ENCODE measurements at places on chromosomes 2 and 18.

- DNase-seq, result no peak
These were observed 80.4 kb downstream of the MYOM1 start for GRCh38 chr18:3139406-3139805.

GRCh38 chr18:8627107-8627472 lies 17.9 kb downstream of the RAB12 start:
- DNase-seq, result no peak

GRCh38 chr2:144942516-144943256 lies 422.8 kb upstream of the ZEB2 start:
- DNase-seq, result no peak

DNA sequence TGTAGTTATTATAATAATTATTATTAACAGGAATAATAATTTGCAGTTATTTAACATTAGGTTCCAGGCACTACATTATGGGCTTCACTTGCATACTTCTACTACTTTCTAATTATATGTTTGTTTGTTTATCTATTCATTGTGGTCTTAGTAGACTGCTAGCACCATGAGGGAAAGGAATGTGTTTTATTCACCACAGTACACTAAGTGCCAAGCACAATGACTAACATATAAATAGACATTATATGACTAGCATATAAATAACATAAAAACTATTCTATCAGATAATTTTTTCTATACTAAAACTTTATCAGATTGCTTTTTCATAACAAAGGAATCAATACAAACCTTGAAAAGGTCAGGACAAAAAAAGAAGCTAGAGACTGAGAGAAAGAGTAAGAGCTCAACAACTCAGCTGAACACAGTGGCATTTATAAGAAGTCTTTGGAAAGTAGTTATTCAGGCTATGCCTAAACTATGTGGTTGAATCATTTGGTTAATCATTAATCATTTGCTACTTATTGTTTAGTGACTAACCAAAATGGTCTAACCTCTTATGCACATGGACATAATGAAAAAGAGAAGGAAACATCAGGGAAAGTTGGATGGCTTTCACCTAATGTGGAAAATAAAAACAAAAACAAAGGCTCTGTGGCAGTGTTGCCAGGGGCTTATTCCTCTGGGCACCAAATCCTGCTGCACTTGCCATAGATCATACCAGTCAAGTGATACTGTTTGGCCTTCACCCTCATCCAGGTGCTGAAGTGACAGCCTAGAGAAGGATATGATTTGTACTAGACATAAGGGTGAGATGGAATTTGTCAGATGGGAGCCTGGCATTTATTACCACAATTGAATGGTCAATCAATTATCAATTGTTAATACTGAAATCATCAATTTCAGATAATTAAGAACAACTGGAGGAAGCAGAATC lies 174.9 kb downstream of the ETAA1 start:
- no peak for DNase-seq

DNA sequence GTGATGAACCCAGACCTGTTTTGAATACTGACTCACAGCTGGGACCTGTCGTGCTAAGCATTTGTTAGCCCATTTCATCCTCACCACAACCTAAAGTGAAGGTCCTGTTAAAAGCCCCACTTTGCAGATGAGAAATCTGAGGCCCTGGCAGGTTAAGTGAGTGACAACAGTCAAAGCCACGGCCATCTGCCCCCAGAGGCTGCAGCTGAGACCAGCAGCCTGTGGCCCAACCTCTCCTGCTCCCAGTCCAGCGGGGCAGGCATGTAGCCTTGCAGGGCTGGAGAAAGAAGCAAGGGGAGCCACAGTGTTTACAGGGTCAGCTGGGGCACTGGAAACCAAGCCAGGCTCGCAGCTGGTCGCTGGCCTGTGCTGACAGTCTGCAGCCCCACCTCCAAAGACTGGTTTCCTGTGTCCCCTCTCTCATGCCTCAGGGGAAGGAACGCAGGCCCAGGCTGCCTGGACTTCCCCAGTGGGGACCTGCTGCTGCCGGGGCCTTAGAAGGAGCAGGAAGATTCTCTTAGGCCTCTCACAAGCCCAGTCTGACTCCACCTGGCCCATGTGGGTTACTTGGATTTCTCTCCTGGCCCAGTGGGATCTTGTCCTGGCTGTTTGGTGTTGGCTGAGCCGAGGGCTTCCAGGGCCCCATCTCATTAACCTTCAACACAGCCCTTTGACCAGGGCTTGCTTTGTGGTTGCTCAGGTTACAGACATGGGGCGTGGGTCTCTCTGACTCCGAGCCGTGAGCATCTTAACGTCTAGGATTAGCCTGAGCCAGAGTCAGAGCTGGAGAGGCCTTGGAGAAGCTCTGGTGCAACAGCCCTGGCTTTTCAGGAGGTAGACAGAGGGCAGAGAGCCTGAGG lies 1.7 kb downstream of the INPP5D start:
- peak; percentile 21 for DNase-seq

- no peak for DNase-seq
These were observed 568.3 kb downstream of the LRRTM4 start for GRCh38 chr2:76953733-76954347.

GRCh38 chr2:4931721-4932365 lies 760.3 kb upstream of the SOX11 start:
- no peak for DNase-seq

- DNase-seq, result no peak
These were observed 199.1 kb upstream of the POU3F3 start for GRCh38 chr2:104654811-104655210.

All from activated CD8-positive, alpha-beta memory T cell treated with anti-CD3 and anti-CD28 coated beads, Interleukin-2, amount 50 U/mL, for 4 hours (primary cell).